Activated CD4-positive, CD25-positive, alpha-beta regulatory T cell treated with anti-CD3 and anti-CD28 coated beads, Interleukin-2, amount 50 U/mL, for 24 hours (primary cell): ENCODE measurements at places on chromosomes 5 and 9.

- peak; percentile 38 for ATAC-seq
Measured at GRCh38 chr5:139670369-139671095, 22.4 kb downstream of the CXXC5 start.

DNA sequence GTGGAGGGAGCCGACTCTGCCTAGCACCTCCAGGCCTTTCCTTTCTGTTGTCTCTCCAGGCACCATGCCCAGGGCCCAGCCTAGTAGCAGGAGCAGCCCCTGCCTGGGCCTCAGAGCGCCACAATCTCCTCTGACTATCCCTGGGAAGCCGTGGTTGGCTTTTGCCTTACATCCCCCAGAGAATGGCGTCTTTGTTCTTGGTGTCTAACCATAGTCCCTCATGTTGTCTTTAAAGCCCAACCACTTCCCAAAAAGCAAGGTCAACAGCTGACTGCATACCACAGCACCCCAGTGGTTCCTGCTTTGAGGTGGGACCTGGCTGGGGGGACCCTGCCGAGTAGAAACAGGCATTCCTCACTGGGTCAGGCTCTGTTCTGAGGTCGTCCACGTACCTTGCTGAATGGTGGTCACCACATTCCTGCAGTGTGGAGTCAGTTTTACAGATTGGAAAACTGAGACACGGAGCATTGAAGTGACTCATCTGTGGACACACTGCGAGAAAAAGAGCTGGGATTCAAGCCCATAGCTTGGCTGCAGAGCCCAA is 13.7 kb upstream of the CERCAM start:
- no peak for ATAC-seq

DNA sequence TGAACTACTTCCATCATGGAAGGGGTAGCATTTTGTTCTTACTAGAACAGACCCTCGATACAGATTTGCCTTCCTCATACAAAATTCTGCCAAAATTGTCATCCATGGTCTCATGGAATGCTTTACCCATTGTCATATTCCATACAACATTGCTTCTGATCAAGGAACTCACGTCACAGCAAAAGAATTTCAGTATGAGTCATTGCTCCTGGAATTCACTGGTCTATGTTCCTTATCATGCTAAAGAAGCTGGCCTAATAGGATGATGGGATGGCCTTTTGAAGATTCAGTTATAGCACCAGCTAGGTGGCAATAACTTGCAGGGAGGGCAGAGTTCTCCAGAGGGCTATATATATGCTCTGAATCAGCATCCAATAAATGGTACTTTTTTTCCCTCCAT is 18.2 kb upstream of the FNIP1 start:
- no peak for ATAC-seq

DNA sequence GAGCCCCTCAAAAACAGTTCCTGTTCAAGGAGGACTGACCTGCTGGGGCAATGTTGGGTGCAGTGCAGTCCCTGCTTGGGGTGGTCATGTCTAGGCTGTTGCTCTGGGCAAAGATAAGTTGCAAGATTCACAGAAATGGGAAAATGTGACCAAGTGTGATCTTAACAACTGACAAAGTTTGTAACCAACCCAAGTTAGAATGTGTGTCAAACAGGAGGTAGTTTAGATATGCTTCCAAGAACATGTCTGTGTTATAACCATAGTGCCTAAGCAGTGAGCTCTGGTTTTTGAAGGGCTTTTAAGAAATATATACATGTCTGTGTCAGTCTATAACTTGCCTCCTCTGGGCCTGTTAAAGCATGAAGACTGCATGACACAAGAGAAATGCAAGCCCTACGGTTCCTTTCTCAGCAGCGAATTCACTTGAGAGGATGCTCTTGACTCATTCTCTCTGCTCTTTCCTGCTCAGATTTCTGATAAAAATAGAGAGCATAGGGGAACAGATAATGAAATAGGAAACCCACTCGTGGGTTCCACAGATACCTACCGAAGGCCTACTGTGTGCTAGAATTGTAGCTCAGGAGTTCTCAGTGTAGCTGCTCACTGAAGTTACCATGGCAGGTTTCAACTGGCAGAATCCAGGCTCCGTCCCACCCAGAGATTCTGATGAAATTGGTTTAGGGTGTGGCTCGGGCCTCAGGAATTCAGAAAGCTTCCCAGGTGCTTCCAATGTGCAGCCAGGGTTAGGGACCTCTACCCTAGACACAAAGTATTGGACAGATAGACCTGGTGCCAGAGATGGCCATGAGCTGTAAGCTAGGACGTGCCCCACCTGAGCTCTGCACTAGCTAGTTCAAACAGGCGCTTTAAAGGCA is 52.4 kb downstream of the ARHGEF37 start:
- ATAC-seq, result no peak

DNA sequence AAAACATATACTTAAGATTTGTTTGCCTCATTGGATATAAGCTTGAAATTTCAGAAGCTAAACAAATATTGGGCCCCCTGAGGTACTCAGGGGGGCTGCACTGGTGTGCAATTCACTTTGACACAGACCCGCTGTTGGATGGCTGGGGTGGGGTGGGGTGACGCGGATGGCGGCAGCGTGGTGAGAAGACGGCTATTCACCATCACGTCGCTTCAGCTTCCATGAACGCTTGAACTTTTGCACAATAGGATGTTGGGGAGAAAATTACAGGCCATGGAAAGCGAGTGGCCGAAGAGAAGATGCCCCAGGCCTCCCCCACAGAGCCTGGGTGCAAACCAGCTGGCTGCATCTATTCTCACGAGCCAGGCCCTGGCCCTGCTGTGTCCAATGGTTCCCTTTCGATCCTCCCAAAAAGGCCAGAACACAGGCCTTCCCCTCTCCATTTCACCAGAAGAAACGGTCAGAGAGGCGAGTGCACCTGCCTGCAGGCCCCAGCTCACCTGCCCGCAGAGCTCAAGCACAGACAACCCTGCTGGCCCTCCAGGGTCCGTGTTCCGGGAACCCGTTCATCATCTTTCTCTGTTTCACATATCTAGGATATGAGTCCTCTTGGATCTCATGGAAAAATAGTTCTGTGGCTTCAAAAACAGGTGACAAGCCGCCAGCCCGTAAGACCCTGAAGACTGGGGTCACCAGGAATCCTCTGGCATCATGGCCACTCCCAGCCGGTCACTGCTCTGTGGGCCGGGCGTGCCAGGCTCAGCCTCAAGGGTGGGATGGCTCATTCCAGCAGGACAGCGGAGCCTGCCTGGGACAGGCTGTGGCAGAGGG is 46.8 kb upstream of the SARDH start:
- ATAC-seq, result no peak

GRCh38 chr5:55997742-55998351 is 3.1 kb upstream of the IL6ST start:
- peak; percentile 25 for ATAC-seq

GRCh38 chr5:42962124-42962523 is 78.0 kb downstream of the ANXA2R start:
- no peak for ATAC-seq

DNA sequence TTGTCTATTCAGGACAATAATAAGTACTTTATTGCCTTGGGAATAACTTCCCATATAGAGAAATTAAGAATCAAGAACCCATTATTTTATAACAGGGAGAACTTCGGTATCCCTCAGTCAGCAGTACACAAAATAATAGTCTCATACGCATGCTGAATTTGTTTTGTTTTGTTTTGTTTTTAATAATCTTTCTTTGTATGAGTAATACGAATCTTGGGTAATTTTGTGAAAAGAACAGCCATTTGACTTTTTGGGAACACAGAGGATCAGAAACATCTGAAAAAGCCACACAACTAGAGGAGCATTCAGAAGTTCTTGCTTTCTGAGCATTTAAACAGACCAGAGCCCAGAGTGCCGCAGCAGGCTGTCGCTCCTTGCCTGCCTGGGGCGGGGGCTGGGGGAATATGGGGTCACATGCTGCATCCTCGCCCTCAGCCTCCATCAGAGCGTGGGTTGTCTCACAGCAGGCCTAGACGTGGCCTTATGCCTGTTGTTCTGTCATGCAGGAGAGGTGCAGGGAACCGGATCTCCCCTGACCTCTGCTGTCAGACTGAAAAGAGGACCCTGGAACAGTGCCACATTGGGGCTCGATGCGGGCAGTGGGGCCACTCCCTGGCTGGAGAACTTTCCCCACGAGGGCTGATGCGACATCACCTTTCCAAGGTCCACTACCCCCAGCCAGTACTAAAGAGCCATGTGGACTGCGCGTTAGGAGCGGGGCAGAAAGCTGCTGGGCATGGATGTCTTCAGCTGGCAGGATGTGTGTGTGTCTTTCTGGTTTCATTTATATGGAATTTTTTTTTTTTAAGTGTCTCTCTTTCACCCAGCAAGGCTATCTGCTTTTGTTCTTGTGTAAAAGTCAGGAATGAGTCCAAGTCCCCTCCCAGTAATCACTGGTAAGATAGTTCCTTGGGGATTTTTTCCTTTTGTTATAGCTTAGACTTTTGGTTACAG is 133.4 kb upstream of the OTULINL start:
- no peak for ATAC-seq

DNA sequence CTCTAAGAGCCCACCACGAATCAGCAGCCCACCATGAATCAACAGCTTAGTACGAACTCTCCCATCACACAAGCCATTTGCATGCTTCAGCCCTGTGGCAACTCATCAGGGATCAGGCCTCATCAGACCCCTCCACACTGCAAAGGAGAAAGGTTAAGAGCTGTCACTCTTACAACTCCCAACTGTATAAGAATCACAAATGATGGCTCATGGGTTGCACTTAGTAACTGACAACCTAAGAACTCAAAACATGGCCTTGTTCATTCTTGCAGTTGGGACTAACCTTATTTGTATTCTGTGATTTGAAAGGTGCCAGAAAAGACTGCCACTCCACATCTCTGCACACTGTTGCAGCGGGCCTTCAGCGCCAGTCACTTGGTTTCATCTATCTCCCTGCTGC is 149.1 kb upstream of the ZNF366 start:
- ATAC-seq, result no peak

- no peak for ATAC-seq
Measured at GRCh38 chr5:149133795-149134777, 7.2 kb upstream of the ABLIM3 start.

DNA sequence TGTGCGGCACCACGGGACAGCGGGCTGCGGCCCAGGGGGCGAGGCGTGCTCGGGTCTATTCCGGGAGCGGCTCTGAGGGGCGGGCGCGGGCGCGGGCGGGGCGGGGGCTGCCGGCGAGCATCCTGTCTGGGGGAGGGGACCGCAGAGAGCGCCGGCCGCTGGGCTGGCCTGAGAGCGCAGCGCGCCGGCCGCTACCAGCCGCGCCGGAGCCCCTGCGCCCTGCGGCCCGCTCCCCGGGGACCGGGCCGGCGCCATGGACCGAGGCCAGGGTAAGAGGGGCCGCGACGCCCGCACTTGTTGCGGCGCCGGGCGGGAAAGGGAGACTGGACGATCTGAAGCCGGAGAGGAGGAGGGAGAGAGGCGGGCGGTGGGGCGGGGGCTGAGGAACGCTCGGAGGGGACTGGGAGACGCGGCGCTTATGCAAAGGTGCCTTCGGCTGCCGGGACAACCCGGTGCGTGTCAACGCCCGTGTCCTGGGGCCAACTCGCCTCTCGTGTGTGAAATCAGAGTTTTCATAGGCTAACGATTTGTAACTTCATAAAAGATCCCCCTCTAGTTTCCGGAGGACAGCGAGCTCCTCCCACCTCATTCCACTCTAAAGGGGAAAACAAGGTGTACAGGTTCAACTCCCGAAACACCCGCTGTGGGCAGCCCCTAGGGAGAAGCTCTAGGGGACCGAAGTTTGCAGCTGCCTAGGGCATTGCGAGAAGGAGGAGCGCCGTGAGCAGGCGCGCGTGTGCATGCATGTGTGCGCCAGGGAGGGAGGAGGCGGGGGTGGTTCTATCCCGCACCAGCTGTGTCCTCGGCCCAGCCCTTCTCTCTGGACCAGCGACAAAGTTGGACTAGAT is at the start of gene AFAP1L1:
TSS of gene AFAP1L1 (plus strand) at position 144 of the 848 bp plus-strand sequence. CDS start at position 254, 110 bp downstream.
- peak; percentile 22 for ATAC-seq

DNA sequence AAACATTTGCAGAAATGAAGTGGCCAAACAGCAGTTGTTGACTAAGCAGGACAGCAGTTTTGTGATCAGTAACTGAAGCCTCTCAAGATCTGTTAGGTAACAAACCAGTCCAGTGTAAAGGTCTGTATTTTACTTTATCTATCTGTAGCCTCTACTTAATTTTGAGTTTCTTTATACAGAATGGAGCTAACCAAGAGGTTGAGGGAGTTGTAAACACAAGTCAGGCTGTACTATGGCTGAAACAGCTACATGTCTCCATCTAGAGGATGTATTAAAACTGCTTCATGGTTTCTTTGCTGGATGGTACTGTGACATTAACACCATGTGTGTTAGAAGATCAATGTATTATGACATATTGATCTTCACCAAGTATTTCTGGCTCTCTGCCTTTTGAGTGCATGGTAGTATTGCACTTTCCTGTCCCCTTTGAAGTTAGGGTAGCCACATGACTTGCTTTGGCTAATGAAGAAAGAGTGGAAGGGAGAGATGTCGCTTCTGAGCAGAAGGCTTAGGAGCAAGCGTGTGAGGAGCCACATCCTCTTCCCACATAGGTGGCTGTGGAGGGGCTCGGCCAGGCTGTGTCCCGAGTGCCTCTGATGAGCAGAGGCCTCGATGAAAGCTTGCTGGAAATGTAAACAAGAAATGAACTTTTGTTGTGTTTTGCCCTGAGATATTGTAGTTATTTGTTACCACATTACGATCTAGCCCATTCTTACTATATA is 105.6 kb upstream of the PCA3 start:
- ATAC-seq, result peak; percentile 80

DNA sequence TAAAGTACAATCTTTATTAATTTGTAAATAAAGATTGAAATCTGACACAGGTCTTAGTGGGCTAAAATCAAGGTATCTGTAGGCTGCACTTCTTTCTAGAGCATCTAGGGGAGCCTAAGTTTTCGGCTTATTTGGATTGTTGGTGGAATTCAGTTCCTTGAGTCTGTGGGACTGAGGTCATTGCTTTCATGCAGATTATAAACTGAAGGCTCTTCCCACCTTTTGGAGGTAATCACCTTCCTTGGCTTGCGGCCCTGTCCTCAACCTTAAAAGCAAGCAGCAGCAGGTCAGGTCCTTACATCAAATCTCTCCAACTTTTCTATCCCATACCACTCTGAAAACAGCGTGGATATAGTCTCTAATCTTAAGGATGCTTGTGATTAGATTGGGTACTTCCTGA is 25.9 kb downstream of the MAT2B start:
- no peak for ATAC-seq

DNA sequence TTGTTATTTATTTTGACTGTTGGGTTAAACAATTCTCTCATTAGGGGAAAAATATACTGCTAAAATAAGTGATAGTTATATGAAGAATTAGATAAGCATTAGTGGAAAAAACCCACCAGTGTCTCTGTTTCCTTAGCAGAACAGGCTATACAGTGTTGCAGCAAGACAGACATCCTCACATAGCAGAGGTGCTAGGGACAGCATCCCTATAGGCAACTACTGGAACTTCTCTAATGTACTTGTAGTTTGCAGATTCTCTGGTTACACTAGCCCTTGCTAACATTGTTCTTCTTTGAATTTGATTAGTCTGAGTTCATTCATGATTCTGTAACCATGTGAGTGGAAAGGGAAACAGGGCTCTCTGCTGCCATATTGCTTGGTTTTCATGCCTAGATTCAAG is 661.8 kb upstream of the RGMB start:
- ATAC-seq, result no peak

- ATAC-seq, result peak; percentile 84
Measured at GRCh38 chr9:97651646-97652045, 18.0 kb downstream of the NCBP1 start.

- no peak for ATAC-seq
Measured at GRCh38 chr5:158320178-158320674, 461.3 kb upstream of the CLINT1 start.
